ENCODE measurements at places on chromosomes 5 and 9.

- DNase-seq = no peak
Observed at GRCh38 chr5:58795327-58795726, 212.5 kb downstream of the RAB3C start.

- DNase-seq = no peak
Observed at GRCh38 chr5:174504266-174504726, 220.1 kb upstream of the MSX2 start.

DNA sequence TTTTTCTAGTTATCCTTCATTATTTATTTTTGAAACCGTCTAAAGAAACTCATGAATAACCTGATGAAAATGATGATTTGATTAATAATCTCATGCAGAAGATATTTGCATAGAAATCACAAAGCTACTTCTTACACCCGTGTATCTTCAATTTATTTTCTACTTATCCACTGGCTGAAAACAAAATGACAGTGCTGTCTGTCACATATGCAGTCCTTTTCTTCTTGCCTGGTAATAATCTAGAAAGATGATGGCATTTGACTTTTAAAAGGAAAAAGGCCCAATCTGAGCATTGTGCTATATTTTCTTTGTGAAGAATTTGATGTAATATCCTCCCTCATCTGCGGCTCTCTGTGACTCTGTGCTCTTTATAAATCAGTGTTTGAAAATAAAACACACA is 253.3 kb downstream of the PRR16 start:
- DNase-seq = no peak

DNA sequence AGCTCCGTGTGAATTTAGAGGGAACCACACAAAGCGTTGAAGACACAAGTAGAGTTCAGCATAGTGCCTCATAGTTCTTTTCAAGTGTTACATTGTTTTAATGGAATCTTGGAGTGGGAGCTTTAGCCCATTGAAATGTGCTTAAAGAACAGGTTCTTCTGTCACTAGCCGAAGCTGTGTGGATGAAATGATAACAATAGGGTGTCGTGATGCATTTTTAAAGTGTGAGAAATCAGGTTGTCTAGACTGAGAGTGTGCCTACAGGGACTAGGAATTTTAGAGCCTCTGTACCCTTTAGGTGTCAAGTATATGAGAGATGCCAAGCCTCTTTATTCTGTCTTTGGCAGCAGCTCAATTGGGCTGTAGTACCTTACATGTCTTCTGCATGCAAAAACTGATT is 83.0 kb downstream of the NDUFS4 start:
- no peak for DNase-seq

DNA sequence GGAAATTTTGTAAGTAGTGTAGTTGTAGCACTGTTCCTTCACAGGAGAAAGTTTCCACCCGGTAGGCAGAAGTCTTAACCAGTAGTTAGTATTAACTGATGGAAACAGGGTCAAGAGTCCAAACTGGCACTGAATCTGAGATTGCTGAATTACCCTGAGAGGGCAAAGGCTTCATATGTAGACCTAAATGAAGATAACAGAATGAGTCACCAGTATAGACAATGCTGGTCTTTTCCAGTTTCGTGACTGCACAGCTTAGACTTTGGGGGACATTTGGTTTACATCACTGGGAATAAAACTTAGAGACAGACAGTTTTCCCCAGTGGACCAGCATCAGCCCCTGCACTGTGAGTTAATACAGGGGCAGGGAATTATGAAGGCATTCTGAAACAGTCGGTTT is 60.5 kb downstream of the PCSK5 start:
- no peak for DNase-seq

DNA sequence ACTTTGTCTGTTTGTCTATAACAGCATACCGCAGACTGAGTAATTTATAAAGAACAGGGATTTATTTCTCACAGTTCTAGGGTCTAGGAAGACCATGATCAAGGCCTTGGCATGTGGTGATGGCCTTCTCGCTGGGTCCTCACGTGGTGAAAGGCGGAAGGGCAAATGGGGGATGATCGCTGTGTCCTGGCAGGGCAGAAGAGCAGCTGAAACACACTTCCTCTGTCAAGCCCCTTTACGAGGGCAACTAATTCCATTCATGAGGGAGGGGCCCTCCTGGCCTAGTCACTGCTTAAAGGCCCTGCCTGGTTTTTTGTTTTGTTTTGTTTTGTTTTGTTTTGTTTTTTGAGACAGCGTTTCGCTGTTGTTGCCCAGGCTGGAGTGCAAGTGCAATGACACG is 41.9 kb upstream of the UBTD2 start:
- no peak for DNase-seq

DNA sequence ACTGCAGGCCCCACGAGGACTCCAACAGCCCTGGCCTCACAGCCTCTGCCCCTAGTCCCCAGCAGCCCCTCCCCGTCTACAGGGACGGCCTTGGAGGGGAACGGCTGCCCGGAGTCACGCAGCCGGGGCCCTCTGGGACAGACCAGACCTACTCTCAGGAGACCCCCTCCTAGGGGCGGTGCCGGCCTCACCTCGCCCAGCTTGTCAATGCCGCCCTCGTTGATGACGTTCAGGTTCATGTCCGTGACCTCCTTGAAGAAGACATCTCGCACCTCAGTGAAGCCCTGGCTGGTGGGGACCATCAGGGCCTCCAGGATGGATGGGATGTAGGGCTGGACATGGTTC is 58.6 kb downstream of the LRSAM1 start:
- DNase-seq = no peak

GRCh38 chr9:104851546-104851920 is 76.4 kb downstream of the ABCA1 start:
- no peak for DNase-seq

DNA sequence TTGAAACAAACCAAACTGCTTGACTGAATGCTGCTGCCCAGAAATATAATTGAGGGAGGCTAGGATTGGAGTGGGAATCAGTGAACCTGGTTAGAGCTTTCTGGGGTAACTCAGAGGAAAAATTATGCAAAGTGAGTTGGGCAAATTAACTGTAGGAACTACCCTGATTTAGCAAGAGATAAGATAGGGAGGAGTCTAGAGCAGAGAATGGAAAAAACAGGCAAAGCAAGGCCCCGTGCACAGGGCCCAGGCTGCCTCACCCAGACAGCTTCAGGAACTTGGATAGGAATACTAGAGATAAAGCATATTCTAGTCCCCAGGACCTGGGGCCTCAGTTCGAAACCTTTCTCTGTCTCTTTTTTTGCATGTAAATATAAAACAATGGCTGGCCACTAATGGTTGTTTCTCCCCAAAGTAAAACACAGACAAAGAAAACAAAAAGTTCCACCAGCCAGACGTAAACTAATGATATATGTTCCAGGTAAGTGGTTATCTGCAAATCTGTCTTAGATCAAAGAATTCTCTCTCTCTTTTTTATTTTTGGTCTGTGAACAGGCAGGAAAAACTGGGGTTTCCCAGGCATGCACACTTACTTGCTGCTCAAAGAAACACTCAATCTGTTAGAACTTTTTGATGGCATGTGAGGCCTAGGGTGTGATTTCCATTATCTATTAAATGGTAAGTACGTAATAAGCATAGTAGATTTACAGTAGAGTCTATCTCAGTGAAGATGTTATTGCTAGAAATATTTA is 168.1 kb upstream of the MAP3K1 start:
- DNase-seq = no peak

DNA sequence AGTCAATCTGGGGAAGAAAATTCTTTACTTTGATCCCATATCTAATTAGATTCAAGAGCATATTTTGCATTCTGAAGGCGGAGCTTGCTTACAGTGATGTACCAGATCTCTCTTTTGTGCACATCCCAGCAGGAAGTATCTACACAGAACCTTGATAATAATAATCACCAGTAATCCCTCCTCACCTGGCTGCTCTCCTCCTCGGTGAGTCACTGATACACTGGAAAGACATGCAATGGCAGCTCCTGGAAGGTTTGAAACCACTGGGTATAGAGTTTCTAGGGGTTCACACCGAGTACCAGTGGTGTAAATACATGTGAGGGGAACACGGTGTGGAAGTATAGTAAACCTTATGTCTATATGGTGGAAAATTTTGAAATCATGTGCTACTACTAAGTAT is 205.5 kb upstream of the TARS1 start:
- DNase-seq = no peak

DNA sequence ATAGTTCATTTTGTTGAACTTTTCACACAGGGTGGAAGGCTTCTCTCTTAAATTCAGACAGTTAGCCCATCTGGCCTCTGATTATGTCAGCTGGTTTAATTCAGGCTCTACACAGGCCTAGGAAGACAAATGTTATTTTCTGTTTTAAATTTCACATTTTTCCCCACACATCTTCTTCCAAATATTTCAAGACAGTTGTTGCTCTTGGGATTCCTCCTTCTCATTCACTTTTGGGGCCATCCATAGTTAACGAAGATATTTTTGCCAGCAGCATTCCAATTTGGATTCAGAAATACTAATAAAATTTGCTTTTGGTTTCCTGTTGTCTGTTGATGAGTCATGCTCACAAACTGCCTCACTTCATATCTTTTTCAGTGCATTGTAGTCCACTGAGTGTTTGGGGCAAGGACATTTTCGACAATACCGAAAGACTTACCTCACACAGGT is 475.4 kb downstream of the DMAC1 start:
- DNase-seq = no peak

- no peak for DNase-seq
Observed at GRCh38 chr5:28165096-28165495, 1126.7 kb upstream of the CDH9 start.

- peak; percentile 63 for DNase-seq
Observed at GRCh38 chr9:115498303-115498702, 380.3 kb upstream of the TNC start.

GRCh38 chr9:90637626-90638025 is 5.0 kb downstream of the DIRAS2 start:
- no peak for DNase-seq

GRCh38 chr5:37532976-37533740 is 154.0 kb downstream of the WDR70 start:
- no peak for DNase-seq

GRCh38 chr9:1051584-1052275 is 1.6 kb downstream of the DMRT2 start:
- no peak for DNase-seq

- no peak for DNase-seq
Observed at GRCh38 chr5:169591636-169592035, 8.1 kb downstream of the SPDL1 start.

GRCh38 chr5:10493884-10494283 is 52.2 kb downstream of the ROPN1L start:
- no peak for DNase-seq

DNA sequence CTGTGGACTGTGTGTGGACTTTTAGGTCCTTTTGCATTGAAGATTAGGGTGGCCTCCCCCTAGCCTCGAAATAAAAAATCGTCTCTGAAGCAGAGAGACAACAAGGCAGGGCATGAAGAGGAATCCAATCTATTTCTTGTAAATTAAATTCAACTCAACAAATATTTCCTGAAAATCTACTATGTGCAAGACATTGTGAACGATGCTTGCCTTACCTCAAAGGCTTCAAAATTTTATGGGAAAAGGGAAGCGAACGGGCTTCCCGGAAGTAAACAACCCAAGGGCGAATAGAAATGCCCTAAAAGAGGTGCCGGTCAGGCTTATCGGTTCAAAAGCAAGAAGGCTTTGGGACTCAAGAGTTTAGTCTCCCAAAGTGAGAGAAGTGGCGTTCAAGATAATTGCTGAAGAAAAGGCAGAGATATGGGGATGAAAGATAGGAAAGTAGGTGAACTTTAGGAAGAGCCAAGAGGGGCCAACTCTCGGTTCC is 525 bp downstream of the KIF24 start:
- DNase-seq = peak; percentile 39

DNA sequence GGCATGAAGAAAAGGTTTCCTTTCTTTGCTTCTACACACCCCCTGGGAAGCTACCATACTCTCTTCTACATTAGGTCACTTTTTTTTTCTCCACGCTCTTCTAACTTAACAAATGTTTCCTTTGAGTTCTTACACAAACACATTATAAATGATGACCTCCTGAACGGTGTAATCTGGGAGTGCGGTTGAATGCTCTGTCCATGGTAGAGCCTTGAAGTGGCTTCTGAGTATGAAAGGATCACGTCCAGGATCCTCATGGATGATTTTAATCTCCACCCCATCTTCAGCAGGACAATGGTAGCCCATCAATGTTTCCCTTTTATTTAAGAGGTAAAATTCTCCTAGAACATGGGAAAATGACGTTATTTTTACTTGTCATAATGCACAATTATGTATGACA is 587.3 kb downstream of the SEMA5A start:
- DNase-seq = no peak

GRCh38 chr5:124661317-124662141 is 84.9 kb downstream of the ZNF608 start:
- peak; percentile 68 for DNase-seq

- DNase-seq = no peak
Observed at GRCh38 chr5:133977161-133977787, 8.8 kb upstream of the C5orf15 start.

DNA sequence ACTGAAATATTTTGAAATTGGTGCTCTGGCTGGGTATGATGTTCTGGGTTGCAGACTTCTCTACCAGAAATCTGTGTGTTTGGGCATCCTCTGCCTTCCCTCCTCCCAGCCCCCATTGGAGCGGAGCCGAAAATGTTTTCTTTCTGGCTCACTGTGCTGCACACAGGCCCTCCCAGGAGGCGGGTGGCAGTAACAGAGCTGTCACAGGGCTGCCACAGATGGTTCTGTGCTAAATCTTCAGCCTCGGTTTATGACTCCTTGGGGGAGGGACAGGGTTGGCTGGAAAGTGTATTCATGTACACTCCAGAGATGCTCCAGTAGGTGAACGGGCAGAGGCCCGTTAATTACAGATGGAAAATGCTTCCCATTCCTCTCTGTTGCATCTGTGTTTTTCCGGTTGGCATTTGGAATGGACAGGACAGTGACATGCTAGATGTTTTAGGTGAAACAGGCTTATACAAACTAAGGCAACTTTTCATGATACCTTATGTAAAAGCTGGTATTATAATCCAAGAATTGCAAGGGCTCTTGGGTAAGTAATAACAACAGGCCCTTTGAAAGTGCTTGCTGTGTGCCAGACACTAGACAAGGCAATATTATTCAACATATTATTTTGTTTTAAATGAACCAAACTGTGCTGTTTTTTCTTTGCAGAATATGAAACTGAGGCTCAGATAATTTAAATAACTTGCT is 180.2 kb downstream of the ADCY2 start:
- DNase-seq = no peak

DNA sequence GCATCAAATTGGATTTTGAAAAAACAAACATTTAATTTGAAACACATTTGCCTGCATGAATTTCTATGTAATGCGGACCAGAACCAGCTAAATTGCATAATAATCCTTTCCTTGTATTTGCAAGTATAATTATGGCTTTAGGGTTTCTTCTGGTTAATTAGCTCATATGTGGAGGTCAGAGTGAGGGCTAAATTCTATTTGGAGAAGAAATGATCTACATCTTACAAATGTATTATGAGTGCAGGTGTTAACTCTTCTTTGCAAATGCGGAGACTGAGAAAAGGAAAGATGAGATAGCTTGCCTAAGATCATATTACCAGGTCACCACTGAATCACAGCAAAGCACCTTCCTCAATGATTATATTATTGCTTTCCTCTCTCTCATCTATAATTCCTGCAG is 194.7 kb downstream of the CDH9 start:
- DNase-seq = no peak

DNA sequence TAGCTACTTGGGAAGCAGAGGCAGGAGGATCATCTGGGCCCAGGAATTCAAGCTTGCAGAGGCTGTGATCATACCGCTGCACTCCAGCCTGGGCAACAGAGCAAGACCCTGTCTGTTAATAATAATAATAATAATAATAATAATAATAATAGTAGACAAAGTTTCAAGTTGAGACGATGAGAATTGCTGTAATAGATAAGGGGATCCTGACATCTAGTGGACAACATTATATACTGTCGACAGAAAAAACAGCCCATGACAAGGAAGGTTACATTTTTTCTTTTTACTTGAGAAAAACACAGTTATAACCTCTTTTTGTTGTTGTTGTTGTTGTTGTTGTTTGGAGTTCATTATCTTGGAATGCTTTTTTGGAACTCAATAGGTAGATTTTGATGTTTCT is 35.3 kb downstream of the NDFIP1 start:
- DNase-seq = peak; percentile 67
